ENCODE measurements at places on chromosomes 5 and 9.

- DNase-seq = no peak
Observed at GRCh38 chr9:89215342-89215741, 36.7 kb upstream of the SHC3 start.

- DNase-seq = no peak
Observed at GRCh38 chr9:21576331-21577189, 94.4 kb upstream of the IFNE start.

GRCh38 chr5:126499853-126500342, 76.7 kb downstream of the GRAMD2B start:
- DNase-seq = no peak

DNA sequence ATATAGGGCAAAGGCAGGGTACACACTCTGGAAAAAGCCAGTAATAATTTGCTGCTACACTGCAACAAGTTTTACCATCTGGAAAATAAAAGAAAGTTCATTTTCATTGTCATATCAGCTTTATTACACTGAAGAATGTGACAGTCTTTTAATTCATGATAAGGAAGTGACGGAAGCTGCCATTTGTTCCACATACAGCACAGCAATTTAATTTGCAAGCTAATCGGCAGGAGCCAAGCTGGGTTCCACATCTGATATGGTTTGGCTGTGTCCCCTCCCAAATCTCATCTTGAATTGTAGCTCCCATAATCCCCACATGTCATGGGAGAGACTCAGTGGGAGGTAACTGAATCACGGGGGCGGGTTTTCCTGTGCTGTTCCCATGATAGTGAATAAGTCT, 16.5 kb downstream of the PRELID2 start:
- DNase-seq = no peak

GRCh38 chr9:112249277-112249676, 74.2 kb upstream of the SUSD1 start:
- no peak for DNase-seq

GRCh38 chr9:32644698-32645097, 9.2 kb upstream of the TAF1L start:
- DNase-seq = no peak

- no peak for DNase-seq
Observed at GRCh38 chr9:123372766-123373446, 16.9 kb downstream of the CRB2 start.

DNA sequence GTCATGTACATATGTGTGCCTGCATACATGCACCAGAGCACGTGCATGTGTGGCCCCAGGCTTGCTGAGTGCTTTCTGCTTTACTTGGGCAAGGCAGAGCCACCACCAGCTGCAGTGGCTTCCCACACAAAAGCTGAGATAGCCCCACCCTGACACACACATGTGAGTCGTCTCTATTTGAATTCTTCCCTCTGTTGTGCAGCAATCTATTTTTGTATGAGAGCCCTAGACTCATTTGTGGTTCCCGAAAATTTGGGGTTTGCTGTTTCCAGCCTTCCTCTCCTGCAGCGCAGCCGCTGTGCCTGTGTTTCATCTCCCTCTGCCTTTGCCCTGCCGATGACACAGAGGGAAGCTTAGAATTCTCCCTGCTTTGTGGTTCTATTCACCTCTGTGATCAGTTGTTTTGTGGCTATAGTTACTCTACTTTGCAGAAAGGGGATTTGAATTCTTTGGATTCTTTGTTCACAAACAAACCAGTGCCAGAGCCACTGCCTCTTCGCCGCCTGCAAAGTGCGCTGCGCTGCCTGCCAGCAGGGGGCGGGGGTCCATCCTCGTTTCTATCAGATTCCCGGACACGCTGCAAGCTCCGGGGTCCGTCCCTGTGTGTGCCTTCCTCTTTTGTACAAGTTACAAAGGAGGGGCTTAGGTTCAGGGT, 95.8 kb upstream of the DAP start:
- no peak for DNase-seq

DNA sequence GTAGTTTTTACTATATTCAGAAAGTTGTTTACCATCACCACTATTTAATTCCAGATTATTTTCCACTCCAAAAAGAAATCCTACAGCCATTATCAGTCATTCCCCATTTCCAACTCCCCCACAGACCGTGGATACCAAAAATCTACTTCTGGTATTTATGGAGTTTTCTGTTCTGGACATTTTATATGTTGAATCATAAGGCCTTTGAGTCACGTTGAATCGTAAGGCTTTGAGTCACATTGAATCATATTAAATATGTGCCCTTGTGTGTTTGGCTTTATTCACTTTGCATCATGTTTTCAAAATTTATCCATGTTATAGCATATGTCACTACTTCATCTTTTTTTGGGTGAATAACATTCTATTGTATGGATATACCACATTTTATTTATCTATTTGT, 454.1 kb upstream of the NUDT12 start:
- no peak for DNase-seq

GRCh38 chr5:173625261-173625660, 8.8 kb upstream of the BOD1 start:
- no peak for DNase-seq

- no peak for DNase-seq
Observed at GRCh38 chr9:122239722-122240121, 11.0 kb upstream of the LHX6 start.

GRCh38 chr5:121698690-121699089, 153.0 kb upstream of the FTMT start:
- DNase-seq = no peak

DNA sequence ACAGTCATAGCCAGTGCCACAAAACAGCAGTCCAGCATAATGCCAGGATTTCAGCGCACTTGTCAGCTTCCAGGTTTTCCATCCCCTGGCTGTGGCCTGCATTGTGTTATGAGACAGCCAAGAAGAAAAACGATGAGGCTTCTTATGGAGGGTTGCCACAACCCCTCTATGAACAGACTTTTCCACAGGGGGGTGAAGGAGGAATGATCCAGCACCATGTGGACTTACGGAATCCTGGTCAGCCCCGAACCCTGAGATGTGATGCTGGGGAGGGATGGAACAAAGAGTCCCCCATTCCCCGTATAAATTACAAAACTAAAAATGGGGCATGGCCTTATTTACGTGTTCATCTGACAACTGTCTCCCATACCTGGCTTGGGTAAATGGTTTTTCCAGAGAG, 32.6 kb downstream of the FAXDC2 start:
- no peak for DNase-seq

DNA sequence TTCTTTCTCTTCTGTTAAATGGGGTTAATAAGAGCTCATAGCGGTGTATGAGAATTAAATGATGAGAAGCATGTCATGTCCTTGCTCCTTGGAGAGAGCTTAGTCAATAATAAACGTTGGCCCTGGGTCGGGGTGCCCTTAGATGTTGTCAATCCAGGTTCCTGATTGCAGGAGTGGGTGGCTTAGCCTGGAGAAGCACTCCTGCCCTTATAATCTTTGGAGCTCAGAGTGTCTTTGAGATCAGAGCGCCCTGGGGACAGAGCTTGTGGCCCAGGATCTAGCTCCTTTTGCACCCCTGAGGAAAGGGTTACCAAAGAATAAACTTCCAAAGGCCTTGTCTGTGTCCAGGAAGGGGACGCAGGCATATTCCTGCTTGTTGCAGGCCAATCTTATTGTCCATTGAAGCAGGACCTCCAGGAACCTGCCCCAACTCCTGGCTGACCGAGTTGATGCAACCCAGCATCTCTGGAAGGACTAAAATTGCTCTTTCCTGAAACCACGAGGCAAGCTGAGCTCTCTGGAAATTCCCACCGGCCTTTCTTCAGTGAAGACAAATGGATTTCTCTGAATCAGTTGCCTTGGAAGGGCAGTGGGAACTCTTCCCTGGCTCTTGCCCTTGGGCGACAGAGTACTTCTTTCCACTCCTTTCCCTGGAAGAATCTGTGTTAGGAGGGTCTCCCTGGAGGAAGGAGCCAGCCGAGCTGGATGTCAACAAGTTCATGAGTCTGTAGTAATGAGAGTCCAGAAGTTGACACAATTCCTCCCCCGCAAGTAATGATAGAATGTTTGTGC, 6.4 kb upstream of the AMBP start:
- no peak for DNase-seq

DNA sequence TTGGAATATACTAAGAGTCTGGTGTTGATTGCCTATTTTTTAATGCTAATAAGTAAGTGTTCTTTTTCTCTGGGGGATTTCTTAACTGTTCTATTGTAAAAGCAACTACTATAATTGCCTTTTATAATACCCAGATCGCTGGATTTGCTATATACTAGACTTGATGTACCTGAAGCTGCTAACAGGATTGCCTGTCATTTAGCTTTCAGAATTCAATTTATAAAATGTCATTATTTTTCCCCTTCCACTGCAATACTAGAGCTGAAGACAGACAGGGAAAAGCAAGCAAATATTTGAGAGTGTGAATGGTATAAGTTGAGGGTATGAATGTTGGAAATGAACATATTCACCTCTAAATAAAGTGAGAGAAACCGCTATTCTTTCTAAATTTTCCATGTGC, 115.5 kb downstream of the SH3GL2 start:
- DNase-seq = no peak

- no peak for DNase-seq
Observed at GRCh38 chr9:12771891-12772290, 2.9 kb upstream of the LURAP1L start.

DNA sequence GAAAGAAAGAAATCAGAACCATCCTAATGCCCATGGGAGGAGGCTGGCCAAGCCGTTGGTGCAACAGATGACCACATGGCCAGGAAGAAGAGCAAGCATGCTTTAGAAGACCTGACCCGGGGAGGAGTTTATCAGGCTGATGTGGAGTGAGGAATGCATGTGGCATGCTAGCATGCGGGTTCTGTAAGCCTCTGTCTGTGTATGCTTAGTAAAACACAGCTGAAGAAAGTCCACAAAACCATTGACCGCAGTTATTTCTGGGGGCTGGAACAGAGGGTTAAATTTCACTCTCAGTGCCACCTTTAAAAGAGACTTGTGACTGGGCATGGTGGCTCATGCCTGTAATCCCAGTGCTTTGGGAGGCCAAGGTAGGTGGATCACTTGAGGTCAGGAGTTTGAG, 19.1 kb downstream of the GFI1B start:
- no peak for DNase-seq

DNA sequence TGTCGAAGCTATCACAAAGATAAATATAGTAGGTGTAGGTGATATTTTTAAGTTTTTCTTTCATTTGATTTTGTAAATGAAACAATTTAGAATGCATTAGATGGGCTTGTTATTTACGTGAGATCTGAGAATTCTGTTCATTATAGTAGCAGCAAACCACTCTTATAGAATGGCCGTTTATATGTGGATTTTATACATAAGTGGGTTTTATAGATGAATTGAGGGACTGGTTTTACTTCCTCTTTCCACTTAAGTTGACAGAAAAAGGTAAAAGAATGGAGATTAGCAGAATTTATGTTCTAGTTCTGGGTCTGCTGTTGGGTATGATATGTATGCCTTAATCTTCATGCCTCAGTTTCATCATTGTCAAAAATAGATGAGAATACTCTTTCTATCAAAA, 5.6 kb downstream of the RMI1 start:
- no peak for DNase-seq

DNA sequence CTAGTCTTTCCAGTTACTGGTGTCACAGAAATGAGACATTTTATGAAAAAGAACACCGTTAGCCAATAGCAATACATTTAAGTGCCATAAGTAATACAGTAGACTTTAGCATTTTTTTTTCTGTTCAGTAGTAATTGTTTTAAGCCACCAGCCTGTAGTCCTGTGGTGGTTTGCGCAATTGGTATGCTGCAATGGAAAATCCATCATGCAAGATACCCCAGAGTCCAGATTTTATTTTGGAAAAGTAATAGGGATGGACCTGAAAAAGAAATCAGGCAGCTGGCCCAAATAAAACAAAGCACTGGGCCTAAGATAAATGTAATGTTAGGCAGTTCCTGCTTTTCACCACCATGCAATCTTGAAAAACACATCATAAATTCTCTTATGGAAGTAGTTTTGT, 94.6 kb upstream of the RASGRF2 start:
- no peak for DNase-seq

DNA sequence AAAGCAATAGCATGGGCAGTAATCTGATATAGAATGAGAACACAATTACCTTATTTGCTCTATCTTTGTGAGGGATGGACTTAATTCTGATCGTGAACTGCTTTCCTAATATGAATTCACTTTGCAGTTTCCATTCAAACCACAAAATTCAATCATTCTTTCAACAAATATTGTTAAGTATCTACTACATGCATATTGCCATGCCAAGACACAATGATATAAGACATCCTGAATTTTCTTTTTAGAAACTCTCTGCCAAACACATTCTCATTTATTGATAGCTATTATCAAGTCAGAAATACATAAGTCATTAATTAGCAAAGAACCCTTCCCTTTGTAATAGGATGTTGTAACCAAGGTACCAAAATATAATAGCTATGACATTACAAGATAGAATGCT, 121.6 kb upstream of the TARS1 start:
- DNase-seq = no peak

- DNase-seq = no peak
Observed at GRCh38 chr9:91433180-91433579, 9.5 kb upstream of the NFIL3 start.

DNA sequence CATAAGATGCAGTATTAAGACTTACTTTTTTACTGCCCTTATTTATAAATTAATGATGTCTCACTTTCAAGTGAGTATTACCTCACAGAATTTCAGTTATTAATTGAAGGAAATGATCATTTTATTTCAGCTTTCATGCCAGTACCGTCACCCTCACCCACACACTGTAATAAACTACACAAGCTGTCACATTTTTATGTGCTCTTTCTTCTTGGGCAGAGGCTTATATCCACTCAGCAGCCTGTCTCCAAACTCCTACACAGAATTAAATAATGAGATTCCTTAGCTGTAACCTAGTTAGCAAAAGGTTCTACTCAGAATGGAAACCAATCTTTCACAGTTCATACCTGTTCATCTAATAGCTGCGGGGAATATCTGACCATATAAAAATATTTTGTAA, 1915.8 kb upstream of the CDH6 start:
- DNase-seq = no peak

DNA sequence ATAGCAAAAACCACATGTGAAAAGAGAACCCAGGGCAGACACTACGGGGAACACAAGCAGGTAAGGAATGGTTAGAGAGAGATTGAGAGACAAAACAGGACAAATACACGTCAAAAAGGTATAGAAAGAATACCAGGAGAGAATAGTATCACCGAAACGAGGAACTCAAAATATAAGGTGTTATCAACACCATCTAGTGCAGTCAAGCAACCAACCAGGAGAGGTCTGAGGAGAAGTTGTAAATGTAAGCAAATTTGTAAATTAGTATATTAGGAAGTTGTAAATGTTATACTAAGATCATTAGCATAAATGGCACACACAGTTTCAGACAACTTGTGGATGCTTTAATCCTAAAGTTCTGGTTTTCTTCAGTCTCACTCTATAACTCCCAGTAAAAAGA, 355.5 kb downstream of the EBF1 start:
- no peak for DNase-seq

DNA sequence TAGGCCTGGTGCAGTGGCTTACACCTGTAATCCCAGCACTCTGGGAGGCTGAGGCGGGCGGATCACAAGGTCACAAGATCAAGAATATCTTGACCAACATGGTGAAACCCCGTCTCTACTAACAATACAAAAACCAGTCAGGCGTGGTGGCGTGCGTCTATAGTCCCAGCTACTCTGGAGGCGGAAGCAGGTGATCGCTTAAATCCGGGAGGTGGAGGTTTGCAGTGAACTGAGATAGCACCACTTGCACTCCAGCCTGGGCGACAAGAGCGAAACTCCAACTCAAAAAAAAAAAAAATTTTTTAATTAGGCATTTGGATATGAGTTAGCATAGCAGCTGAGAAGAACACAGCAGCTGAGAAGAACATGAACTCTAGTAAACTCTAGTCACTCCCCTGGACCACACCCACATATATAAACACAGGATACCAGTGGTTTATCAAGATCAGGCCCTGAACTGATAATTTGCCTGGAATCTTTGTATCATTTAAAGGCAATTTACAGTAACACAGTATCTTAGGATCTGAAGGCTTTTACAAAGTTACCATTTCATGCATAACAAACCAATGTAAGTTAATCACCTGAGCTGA, 4.6 kb upstream of the UGCG start:
- DNase-seq = no peak

All from stimulated activated CD4-positive, alpha-beta T cell treated with anti-CD3 and anti-CD28 coated beads, Interleukin-15, amount 100 ng/mL, for 1 hour (primary cell).